ENCODE measurements at places on chromosomes 6 and 20.
A peak's percentile ranks its signal among the peaks of the same experiment; 100 is the strongest.

- no peak for DNase-seq
Observed at GRCh38 chr20:21251278-21251677, 51.9 kb upstream of the XRN2 start.

GRCh38 chr6:106442395-106442794 lies 81.9 kb downstream of the CRYBG1 start:
- DNase-seq, result no peak

GRCh38 chr6:53543359-53544216 lies 1.3 kb downstream of the GCLC start:
- no peak for DNase-seq

DNA sequence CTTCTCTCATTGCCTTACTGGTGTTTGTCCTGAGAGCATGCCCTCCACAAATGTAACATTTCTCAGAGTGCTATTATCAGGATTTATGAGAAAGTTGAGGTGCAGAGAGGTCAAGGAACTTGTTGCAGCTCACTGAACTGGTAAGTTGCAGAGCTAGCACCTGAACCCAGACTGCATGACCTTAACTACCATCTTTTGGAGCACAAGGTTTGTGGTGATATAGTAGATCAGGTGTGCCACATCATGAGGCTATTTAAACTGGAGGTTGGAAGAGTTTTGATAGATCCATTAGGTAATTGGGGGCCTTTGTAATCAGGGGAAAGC lies 112.0 kb upstream of the CITED2 start:
- DNase-seq, result no peak

- DNase-seq, result peak; percentile 29
Observed at GRCh38 chr6:151292974-151293687, 53.4 kb downstream of the AKAP12 start.

All from GM04503 (cell line).